Spleen (tissue), 13 donors: ENCODE measurements at places on chromosomes 3 and 15. TPM values are rescaled to one million over a fixed set of nuclear protein-coding genes. Genes with fewer than 3 reads are reported as not detected.

The CLSTN2 gene
- not detected for polyA plus RNA-seq

The IL17RD gene
- polyA plus RNA-seq: 0.58 TPM

The LRRC31 gene
- not detected for polyA plus RNA-seq

The HSPBAP1 gene
- 16.9 TPM for polyA plus RNA-seq

The DCLK3 gene
- polyA plus RNA-seq: 0.02 TPM

The TNFAIP8L3 gene
- polyA plus RNA-seq: 19.4 TPM

The CDC25A gene
- polyA plus RNA-seq: 0.65 TPM

The GOLGA8M gene
- not detected for polyA plus RNA-seq

The HTR3E gene
- not detected for polyA plus RNA-seq

The IP6K2 gene
- polyA plus RNA-seq: 79.1 TPM

The ABHD17C gene
- polyA plus RNA-seq: 4.2 TPM

The DGKG gene
- polyA plus RNA-seq: 0.22 TPM

The RYK gene
- 22.5 TPM for polyA plus RNA-seq

The LINGO1 gene
- 0.93 TPM for polyA plus RNA-seq

The FMN1 gene
- polyA plus RNA-seq: 0.43 TPM

The PCOLCE2 gene
- polyA plus RNA-seq: 18.2 TPM

The APOD gene
- 4.6 TPM for polyA plus RNA-seq

The RAB6B gene
- 6.7 TPM for polyA plus RNA-seq

The SHC4 gene
- 0.27 TPM for polyA plus RNA-seq

- no peak for DNase-seq
Measured at GRCh38 chr3:188217726-188218125, 63.8 kb downstream of the LPP start.

DNA sequence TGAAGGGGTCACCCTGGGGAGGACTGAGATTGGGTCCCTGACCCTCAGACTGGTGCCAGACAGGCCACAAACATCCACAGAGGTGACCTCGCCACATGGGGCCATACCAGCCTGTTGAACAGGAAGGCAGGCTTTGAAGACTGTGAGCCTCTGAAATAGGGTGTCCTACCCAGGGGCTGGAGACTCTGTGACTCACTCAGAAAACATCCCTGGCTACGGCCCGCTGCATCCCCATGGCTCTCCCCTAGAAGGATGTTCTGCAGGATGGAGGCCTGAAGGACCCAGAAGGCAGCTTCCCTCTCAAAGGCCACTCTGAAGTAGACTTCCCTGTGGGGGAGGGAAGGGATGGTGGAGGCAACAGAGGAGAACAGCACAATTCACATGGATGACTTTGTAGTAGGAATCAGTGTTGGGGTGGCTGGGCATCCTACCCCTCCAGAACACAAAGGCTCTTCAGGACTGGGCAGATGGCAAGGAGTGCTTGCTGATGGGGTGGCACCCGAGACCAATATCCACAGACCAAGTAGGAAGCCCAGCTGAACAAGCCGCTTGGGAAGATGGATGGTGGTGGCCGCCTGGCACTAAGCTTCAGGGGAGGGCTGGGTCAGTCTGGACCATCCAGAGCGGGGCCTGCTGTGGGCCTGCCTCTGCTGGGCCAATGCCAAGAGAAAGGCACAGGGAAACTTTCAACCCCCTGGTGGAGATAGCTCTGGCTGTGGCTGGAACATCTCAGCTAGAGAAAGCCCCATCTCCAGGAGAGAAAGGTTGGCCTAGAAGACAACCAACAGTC is 37.6 kb upstream of the DUSP7 start:
- DNase-seq: peak; percentile 41

DNA sequence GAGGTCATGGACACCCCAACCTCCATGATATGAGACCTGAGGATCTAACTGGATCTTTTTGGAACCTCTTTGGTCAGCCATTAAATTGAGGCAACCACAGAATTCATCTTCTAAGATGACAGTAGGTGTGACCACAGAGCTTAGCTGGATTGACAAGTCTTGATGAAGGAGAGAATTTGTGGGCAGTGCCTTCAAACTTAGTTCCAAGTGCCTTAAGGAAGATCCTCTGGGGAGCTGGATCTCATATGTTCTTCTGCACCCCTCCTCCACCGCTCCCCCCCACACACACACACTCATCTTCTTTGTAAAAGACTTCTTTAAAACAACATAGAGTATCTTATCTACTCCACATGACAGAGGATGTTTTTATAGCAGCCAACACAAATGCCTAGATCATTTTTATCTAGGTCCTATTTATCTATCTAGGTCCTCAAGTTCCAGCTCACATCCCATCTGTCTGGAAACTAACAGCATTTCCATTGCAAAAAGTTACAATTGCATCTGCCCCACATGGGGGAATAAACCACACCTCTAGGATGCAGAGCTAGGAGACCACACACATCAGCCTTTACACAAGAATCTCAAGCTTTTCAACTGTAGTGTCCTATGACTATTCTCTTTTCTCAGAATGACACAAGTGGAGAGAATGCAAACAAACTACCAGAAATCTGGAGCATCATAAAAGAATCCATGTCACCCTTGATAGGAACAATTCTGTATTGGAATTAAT is 37.4 kb downstream of the WWTR1 start:
- no peak for DNase-seq

- DNase-seq: no peak
Measured at GRCh38 chr15:64156652-64157331, 5.3 kb downstream of the SNX22 start.

DNA sequence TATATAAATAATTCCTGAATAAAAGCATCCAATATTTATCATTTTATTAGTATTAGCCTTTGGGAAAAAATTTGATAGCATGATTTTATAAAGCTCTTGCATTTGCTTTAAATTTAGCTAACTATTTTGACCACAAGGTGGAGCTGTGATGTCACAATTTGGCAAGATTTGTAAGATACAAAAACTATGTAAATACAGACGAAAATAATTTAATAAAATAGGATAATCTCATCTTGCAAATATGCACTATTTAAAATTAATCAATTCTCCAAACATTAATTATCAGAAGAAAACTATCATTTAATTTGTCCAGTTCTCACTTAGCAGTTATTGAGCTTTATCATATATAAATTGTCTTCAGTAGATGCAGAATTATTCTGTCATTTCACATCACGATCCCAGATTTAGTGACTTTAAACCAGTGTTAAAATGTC is 95.4 kb downstream of the PLOD2 start:
- DNase-seq: no peak

- peak; percentile 13 for DNase-seq
Measured at GRCh38 chr3:13497386-13497785, 17.3 kb downstream of the HDAC11 start.

- no peak for DNase-seq
Measured at GRCh38 chr15:90529011-90529370, 732 bp upstream of the CRTC3 start.

- no peak for DNase-seq
Measured at GRCh38 chr15:56205061-56205876, 38.4 kb downstream of the RFX7 start.

DNA sequence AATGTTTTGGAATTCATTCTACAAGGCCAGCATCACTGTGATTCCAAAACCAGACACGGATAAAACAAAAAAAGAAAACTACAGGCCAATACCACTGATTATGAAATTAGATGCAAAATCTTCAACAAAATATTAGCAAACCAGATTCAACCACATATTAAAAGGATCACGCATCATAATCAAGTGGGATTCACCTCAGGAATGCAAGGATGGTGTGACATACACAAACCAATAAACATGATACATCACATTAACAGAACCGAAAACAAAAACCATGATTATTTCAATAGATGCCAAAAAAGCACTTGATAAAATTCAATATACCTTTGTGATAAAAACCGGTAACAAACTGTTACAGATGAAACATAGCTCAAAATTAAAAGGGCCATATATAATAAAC is 48.9 kb downstream of the DLG1 start:
- no peak for DNase-seq

- DNase-seq: peak; percentile 79
Measured at GRCh38 chr15:84955089-84955848, 26.4 kb upstream of the PDE8A start.

- no peak for DNase-seq
Measured at GRCh38 chr3:110929816-110930215, 141.8 kb upstream of the NECTIN3 start.

- DNase-seq: peak; percentile 70
Measured at GRCh38 chr3:127036209-127037020, 53.5 kb downstream of the PLXNA1 start.

- DNase-seq: no peak
Measured at GRCh38 chr3:79973917-79974595, 206.3 kb upstream of the ROBO1 start.

DNA sequence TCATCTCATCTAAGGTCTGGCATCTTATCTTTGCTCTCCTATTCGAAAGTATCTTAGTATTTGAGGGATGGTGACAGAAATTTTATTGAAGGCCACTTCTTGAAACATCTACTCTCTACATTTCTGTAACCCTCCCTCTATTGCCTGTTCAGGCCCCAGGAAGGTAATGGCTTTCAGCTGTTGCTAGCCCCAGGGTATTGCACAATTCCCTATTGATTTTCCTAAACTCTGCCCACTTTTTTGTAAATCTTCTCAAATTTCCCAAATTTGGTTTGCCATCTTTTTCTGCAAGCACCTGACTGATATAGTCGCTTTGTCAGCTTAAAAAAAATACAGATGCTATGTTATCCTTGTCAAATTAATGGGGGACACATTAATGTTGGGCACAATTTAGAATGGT is 242.1 kb downstream of the RAP2B start:
- DNase-seq: no peak

DNA sequence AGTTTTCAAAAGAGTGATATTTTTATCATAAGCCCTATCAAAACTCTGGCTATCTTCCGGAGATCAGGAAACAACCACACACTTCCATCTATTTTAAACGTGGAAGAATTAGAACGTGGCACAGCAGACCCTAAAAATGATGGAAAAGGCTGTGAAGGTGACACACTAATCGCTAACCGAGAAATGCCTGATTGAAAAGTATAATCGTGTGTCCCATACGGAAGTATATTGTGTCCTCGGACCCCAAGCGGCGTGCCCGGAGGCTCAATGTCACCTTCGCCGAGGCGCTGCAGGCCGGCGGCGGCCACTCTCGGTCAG is 642 bp downstream of the COX5A start:
- no peak for DNase-seq

- DNase-seq: no peak
Measured at GRCh38 chr3:122497425-122497824, 17.3 kb downstream of the KPNA1 start.

DNA sequence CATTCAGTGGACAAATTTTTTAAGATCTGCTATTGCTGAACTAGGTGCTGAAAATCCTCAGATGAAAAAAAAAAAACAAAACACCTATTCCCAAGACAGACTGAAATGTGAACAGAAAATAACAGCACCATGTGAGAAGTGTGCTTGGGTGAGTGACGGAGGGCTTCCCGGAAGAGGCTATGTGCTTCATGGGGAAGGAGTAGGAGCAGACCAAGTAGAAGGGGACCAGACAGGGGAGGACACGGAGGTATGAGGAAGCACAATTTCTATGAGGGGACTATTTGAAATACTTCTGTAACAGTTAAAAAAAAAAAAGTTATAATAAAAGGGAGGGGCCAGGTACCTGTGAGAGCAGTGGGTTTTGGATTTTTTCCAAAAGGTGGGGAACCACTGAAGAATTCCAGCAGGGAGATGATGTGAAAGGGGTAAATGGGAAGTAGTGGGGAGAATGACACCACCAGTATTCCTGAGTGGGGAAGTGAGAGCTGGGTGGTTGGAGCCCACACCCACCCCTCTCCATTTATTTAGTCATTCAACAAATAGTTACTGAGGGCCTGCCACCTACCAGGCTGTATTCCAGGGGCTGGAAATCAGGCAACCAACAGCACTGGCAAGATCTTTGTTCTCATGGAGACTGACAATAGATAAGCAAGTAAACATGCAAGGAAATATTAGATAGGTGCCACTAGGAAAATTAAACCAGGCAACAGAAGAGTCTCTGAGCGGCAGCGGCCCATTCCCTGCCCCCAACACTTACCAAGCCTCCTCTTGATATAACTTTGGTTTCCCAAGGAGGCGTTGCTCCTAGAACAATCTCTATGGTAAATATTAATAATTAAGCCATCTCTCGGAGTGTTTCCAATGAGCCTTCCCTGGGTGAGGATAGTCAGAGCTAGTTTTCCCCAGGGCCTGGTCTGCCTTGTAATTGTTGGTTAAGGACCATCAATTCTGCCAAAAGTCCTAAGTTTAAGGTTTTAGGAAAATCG is 3.8 kb upstream of the USP3 start:
- DNase-seq: no peak
